Thoracic aorta (tissue), 2 donors: ENCODE measurements at places on chromosomes 1 and 21. TPM values are rescaled to one million over a fixed set of nuclear protein-coding genes. Genes with fewer than 3 reads are reported as not detected.

ASTN1 gene
- 0.41 TPM for total RNA-seq

ACTA1 gene
- total RNA-seq: 2.3 TPM

DMBX1 gene
- not detected for total RNA-seq

XCL1 gene
- total RNA-seq: 0.54 TPM

HLX gene
- total RNA-seq: 11.0 TPM

HES5 gene
- total RNA-seq: 0.27 TPM

PADI3 gene
- total RNA-seq: not detected

BTBD8 gene
- 3.8 TPM for total RNA-seq

ACTL8 gene
- not detected for total RNA-seq

CD1D gene
- total RNA-seq: 2.4 TPM

AMY1A gene
- not detected for total RNA-seq

C1orf87 gene
- total RNA-seq: 3.5 TPM

CACHD1 gene
- 6.7 TPM for total RNA-seq

HFM1 gene
- not detected for total RNA-seq

GOLT1A gene
- total RNA-seq: not detected

LRRC53 gene
- total RNA-seq: not detected

TLCD4 gene
- total RNA-seq: 8.0 TPM

PTAFR gene
- total RNA-seq: 9.2 TPM

ZNF648 gene
- total RNA-seq: not detected

FCGR2B gene
- 65.9 TPM for total RNA-seq

KIAA0319L gene
- total RNA-seq: 62.6 TPM

KRTAP12-2 gene
- total RNA-seq: not detected

ZMYND12 gene
- 1.9 TPM for total RNA-seq

CDC20 gene
- 0.35 TPM for total RNA-seq

ADAMTS4 gene
- total RNA-seq: 171 TPM

TSSK3 gene
- 2.3 TPM for total RNA-seq

RHD gene
- total RNA-seq: not detected

VWA1 gene
- 21.7 TPM for total RNA-seq

ZNF695 gene
- not detected for total RNA-seq

PTPRF gene
- total RNA-seq: 43.9 TPM

C1orf74 gene
- 1.6 TPM for total RNA-seq

TMEM269 gene
- total RNA-seq: 0.35 TPM

RPF1 gene
- total RNA-seq: 33.2 TPM

IL10 gene
- 19.8 TPM for total RNA-seq

KHDRBS1 gene
- 45.5 TPM for total RNA-seq

WDR64 gene
- total RNA-seq: not detected

SIM2 gene
- not detected for total RNA-seq

IL20 gene
- total RNA-seq: not detected

CYP4X1 gene
- total RNA-seq: 29.6 TPM

TNFRSF8 gene
- 0.49 TPM for total RNA-seq

TXNIP gene
- total RNA-seq: 423 TPM

VTCN1 gene
- total RNA-seq: not detected

RXRG gene
- 2.8 TPM for total RNA-seq
